ENCODE measurements at places on chromosomes 6 and 20.

DNA sequence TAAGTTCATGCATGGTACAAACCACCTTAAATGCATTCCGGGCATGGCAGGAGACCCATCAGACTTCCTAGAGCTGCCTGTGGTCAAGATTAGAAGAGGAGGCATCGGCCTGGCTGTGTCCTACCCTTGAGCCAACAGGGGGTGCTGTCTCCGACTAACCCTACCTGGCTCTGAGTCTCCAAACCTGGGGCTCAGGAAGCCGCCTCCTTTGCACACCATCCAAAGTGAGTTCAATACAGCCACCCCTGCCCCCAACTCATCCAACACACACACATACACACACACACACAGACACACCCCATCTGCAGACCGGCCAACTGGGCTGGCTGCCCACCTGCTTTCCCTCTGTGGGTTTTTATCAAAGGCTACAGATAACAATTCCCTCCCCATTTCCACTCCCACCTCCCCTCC is 77.0 kb downstream of the JPH2 start:
- DNase-seq, result no peak

- no peak for DNase-seq
These were observed 24.4 kb downstream of the RRAGD start for GRCh38 chr6:89387516-89388201.

GRCh38 chr6:131488780-131489179 is 84.2 kb upstream of the ARG1 start:
- no peak for DNase-seq

- no peak for DNase-seq
These were observed 1.4 kb upstream of the MARCKS start for GRCh38 chr6:113855500-113856374.

DNA sequence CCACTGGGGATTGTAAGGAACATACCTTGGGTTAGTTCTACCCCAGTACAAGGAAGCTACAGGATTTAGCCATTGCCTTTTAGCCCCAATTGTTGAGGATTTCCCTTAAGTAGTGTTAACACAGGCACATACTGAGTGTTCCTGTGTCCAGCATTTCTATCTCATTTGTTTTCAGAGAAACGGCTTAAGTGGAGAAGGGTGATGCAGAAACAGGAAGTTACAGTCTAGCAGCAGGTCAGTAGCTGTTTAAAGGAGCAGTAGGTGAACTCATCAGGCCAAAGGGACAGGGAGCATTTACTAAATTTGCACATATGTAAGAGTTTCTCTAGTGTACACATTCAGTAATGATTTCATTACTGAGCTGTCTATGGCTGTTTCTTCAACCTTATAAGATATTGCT is 644.2 kb upstream of the GJE1 start:
- no peak for DNase-seq

DNA sequence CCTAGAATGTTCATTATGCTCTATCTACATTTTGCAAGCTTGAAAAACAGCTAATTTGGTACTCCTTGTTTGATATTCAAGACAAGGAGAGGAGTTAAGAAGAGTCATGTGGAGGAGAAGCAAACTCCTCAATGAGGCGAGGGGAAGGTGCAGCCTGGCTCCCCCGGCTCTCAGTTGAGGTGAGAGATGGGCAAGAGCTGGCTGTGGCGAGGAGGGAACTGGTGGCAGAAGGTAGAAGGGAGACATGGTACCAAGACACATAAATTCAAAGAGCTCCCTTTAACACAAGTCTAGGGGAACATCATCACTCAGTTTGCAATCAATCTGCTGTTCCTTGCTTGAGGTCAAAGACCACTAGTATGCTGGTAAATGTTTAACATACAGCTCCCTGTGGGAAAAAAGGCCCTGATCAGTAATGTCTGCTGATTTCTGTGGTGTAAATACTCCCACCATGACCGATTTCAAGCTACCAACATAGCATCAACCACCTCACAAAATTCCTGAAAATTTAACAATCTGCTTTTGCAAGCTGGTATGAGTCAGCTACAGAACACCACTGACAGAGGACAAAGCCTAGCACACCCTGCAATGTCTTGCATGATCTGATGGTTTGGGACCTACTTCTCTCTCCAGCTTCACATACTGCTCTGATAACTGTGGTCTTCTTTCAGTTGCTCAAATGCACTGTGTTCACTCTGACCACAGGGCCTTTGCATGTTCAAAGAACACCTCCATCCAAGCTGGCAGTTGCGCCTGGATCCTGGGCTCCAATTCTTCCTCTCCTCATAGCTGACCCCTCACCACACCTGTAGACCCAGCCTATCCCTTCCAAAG is 516.3 kb upstream of the CHD6 start:
- no peak for DNase-seq

All from stimulated activated CD4-positive, alpha-beta T cell treated with anti-CD3 and anti-CD28 coated beads, Interleukin-1b, Interleukin-23, amount 100 ng/mL, for 1 hour (primary cell).